ENCODE measurements at places on chromosomes 3 and 15.

GRCh38 chr3:195003006-195003892, 267.7 kb downstream of the XXYLT1 start:
- DNase-seq, result no peak

DNA sequence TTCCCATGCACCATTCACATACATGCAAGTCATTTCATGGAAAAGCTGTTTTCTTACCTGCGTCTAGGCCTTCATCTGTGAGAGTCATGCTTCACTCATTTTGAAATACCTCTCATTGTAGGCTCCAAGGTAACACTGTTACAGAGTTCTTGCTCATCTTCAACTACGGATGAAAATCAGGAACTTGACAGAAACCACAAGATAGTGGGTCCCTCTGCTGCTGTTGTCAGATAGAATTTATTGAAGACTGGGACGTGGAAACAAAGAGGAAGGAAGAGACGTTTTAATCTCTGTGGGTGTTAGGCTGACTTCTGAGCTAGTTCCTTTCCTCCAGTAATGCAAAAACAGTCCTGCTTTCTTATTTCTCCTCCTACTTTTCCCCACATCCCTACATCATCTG, at the start of gene P2RY14:
Gene P2RY14 (minus strand): TSS at position 313 of the 400 bp plus-strand sequence. CDS start 64,226 bp downstream, outside the sequence.
- DNase-seq, result no peak

- no peak for DNase-seq
Measured at GRCh38 chr3:18282507-18282906, 142.6 kb downstream of the SATB1 start.

DNA sequence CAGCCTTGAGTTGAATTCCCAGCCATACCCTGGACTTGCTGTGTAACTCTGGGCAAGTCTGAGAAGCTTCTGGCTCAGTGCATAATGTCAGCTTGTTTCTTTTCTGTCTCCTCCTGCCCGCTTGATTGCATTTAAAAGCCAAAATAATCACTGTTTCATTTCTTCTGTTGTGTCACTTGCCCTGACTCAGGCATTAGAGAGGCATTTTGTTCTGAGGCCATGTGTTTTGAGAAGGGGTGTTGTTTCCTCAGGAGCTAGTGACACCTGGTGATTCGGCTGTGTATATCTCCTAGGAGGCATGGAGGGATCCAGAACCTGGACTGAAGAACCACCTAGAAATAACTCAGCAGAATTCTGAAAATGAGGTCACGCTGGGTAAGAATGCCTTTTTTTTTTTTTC, 16.0 kb downstream of the WDR73 start:
- no peak for DNase-seq

DNA sequence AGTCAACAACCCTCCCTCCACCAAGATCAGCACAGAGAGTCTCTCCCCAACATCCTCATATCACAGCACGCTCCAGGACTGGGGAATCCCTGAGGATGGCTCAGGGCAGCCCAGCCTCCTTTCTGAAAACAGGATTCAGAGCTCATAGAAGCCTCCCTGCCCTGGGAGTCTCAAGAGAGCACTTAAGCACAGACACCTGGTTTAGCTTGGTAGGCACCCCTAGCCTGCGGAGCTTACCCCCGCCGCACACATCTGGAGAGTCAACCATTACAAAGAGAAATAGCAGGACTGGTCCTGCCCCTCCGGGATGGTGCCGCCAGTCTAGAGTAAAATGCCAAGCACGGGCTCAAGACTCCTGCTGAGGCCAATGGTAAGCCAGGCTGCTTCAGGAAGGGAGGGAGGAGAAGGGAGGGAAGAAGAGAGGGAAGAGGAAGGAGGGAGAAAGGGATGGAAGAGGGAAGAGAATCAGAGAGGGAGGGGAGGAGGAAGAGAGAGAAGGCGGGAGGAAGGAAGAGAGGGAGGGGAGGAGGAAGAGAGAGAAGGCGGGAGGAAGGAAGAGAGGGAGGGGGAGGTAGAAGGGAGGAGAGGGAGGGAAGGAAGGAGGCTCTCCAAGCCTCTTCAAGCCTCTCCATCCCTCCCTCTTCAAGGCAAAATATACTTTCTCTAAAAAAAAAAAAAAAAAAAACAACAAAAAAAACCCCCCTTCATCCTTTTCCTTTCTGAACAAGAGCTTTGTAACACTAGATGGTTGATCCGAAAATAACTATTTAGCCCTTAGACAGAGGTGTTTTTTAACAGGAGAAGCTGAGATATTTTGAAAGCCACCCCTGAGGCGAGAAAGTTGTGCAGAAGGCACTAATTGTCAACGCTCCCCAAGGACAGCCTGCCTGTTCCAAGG, 278.6 kb upstream of the TLE3 start:
- no peak for DNase-seq

DNA sequence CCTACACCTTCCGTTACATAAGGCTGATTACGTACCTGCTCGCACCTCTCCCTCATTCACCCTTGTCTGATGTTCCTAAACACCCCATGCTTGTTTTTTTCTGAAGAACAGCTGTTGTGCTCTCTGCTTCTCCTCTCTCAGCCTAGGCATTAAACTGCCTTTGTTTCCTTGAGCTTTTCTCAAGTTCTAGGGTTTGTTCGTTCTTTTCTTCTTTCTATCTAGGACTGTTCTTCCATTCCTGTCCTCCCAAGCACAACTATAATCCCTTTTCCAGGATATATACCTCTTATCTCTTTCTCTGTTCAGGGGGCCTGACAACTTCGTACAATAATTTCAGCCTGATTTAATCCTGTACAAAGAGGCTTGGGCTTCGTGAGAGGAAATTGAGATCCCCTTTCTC, 11.4 kb downstream of the SYN2 start:
- DNase-seq, result no peak

- no peak for DNase-seq
Measured at GRCh38 chr3:23608650-23609049, 197.1 kb upstream of the UBE2E1 start.

GRCh38 chr3:133894353-133895207, 1.1 kb downstream of the RAB6B start:
- DNase-seq, result no peak

DNA sequence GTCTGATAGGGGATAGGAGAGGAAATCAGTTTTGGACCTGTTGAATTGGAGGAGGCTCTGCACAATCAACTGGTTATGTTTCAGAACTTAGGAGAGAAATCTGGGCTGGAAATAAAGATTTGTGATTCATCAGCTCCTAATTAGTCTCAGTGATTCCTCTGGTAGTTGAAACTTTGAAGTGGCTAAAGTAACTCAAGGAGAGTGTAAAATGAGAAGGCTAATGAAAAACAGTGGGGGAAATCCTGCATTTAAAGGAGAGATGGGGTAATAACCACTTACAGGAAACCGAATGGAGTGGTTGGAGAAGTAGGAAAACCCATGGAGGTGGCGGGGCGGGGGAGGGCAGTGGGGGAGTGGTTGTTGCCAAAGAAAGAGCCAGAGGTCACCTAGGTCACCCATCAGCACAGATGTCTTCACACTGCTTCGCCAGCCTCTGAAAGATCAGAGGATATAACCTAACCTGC, 32.6 kb downstream of the MAP2K5 start:
- no peak for DNase-seq

GRCh38 chr3:72811571-72811970, 36.7 kb downstream of the SHQ1 start:
- no peak for DNase-seq

- DNase-seq, result no peak
Measured at GRCh38 chr15:40097096-40097967, 11.3 kb downstream of the BMF start.

GRCh38 chr3:53071882-53072431, 26.1 kb upstream of the SFMBT1 start:
- no peak for DNase-seq
